ENCODE measurements at places on chromosomes 12 and 14.

- no peak for DNase-seq
Observed at GRCh38 chr12:111309584-111309983, 59.3 kb downstream of the PHETA1 start.

DNA sequence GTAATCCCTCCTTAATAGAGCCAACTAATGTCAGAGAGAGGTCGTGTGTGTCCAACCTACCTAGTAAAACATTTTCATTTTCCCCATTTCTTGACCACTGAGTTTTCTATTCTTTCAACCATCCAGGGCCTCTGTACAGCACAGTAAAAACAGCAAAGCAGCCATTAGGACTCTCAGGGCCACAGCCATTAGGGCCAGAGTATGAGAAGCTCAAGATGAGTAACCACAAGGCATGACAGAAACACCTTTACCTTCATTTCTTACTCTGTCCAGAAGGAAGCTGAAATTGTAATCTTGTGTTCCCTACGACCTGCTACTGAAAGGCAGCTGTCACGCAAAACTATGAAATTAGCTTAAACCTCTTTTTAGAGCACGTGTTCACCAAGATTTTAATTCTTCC lies 2.3 kb downstream of the SPPL3 start:
- no peak for DNase-seq

GRCh38 chr14:54138354-54139038 lies 181.9 kb upstream of the BMP4 start:
- no peak for DNase-seq

- no peak for DNase-seq
Observed at GRCh38 chr12:88876857-88877256, 296.6 kb upstream of the KITLG start.

All from GM19239 (cell line).